ENCODE measurements at places on chromosomes 7 and 10. TPM values are rescaled to one million over a fixed set of nuclear protein-coding genes. Genes with fewer than 3 reads are reported as not detected.

- no peak for DNase-seq
Measured at GRCh38 chr10:60728056-60728455, 50.2 kb upstream of the CDK1 start.

GRCh38 chr10:2401459-2401858 lies 664.1 kb upstream of the ADARB2 start:
- no peak for DNase-seq

DNA sequence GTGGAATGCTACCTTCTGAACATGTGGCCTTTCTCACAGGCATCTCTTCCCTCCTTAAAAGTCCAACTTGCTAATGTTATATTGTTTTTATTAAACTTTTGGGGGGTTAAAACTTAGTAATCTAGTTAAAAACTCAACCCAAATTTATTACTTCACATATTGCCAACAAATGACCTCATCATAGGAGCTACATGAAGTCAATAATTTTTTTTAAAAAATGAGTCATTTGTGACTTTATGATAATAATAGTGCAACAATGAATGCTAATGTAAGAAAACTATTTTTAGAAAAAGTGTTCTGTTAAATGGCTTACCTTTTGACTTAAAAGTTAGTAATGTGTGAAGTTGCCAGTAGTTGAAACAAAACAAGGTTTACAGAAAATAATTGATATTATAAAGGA lies 325.9 kb upstream of the FZD1 start:
- no peak for DNase-seq

GRCh38 chr7:42914009-42914408 lies 2.1 kb upstream of the C7orf25 start:
- no peak for DNase-seq

DNA sequence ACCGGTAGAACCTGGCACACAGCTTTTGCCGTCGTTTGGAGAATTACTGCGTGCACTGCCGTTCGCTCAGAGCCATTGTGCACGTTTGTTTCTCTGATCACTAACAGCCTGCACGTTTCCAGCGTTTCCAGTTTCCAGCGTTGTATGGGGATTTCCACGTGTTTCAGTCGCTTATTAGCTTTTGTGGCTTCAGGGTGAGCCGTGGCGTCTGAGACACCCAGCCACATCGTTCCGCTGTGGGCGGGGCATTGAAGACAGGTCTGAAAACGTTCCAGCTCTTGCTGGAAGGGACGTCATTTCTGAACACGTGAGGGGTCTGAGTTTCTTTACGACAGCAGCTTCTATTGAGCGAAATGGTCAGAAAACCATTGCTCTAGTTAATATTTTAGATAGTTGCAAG lies 164.8 kb downstream of the DNAJB6 start:
- no peak for DNase-seq

DNA sequence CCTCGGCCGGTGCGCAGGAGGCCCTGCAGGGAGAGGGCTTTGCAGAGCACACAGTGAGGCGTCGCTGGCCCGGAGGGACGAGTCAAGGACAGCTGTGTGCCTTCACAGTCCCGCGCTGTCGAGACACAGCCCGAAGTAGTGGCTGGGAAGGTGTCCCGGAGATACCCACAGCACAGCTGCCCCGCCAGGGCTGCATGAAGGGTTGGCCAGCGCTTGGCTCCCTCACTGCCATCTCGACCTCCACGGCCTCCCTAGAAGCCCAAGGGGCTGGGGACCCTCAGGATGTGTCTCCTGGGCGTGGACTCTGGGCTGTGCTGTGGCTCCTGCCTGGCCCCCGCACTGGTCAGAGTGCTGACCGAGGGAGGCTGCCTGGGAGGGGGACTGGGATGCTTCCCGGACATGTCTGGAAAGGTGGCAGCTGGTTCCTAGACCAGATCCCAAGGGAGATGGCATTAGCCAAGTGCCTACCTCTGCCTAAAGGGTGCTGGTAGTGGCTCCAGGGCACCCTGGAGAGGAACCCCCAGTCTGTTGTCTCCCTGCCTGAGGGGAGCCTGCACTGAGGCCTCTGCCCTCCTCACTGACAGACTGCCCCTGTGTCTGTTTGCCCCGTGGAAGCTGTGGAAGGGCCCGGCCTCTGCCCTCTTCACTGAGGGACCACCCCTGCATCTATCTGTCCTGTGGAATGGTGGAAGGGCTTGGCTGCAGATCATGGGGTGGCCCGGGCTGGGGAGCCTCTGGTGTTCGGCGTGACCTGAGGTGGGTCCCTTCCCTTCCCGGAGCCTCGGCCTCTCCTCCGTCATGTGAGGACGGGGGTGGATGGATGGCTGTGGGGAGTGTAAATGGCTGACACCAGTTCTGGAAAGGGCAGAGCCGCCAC lies 5.8 kb downstream of the ELFN1 start:
- DNase-seq = no peak

GRCh38 chr7:2399848-2400587 lies 3.4 kb upstream of the CHST12 start:
- DNase-seq = no peak

DNA sequence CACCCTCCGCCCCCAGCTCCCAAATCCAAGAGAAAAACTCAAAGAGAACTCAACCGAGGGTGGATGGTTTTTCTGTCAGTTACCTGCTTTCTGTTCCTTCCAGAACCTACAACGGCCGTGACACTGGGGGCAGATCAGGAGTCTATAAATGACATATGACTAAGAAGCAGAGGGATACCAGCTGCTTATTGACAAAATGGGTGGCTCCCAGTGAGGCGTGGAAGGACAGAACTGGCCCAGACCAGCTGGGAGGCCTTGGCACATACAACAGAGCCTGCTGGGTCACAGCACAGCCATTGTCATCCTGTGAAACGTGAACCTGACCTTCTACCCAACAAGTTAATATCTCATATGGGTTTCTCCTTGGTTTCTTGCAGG lies 84.3 kb upstream of the ADRB1 start:
- DNase-seq = no peak

GRCh38 chr10:113108194-113108835 lies 158.3 kb downstream of the TCF7L2 start:
- no peak for DNase-seq

- DNase-seq = no peak
Measured at GRCh38 chr7:77425101-77426051, 9.2 kb upstream of the GSAP start.

DNA sequence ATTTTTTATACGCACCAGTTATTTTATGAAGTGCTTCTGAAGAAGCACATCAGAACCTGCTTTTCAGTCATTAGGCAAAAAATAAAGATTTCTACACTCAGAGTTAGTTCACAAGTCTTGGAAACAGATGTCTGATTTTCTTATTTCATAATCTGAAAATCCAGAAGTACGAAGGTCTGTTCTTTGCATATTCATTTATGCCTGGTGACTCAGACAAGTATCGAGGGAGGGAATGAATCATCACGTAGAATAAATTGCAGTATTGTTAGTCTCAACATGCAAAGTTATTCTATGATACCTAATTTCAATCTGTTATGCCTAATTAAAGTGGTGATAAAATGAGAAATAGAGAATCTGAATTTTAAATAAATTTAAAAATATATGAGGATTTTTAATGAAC lies 113.6 kb upstream of the SEM1 start:
- no peak for DNase-seq

Gene SUN3
- total RNA-seq = not detected

Gene ADD3
- 107 TPM for total RNA-seq

Gene OR2A25
- total RNA-seq = not detected

Gene MINDY4
- 2.7 TPM for total RNA-seq

Gene NPC1L1
- 0.08 TPM for total RNA-seq

Gene CH25H
- total RNA-seq = 27.8 TPM

Gene GBX1
- not detected for total RNA-seq
